EL (cell line): ENCODE measurements at places on chromosomes 12 and 14.

DNA sequence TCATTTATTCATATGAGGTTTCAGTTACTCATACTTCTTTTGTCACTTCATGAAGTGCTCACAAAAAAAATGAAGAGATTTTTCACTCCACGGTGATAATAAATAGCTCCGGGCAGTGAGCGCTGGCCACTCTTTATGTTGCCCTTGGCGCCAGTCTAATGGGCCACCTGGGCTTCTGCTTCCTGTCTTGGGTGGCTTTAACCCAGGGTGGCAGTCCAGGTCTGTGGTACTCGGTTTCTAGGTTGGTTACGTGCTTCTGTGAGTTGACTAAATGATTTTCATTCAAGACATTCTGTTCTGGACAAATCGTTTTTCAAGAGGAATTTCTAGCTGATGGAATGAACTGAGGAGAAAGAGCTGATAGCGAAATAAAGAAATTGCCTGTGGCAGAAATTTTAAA lies 34.6 kb upstream of the NID2 start:
- no peak for DNase-seq

DNA sequence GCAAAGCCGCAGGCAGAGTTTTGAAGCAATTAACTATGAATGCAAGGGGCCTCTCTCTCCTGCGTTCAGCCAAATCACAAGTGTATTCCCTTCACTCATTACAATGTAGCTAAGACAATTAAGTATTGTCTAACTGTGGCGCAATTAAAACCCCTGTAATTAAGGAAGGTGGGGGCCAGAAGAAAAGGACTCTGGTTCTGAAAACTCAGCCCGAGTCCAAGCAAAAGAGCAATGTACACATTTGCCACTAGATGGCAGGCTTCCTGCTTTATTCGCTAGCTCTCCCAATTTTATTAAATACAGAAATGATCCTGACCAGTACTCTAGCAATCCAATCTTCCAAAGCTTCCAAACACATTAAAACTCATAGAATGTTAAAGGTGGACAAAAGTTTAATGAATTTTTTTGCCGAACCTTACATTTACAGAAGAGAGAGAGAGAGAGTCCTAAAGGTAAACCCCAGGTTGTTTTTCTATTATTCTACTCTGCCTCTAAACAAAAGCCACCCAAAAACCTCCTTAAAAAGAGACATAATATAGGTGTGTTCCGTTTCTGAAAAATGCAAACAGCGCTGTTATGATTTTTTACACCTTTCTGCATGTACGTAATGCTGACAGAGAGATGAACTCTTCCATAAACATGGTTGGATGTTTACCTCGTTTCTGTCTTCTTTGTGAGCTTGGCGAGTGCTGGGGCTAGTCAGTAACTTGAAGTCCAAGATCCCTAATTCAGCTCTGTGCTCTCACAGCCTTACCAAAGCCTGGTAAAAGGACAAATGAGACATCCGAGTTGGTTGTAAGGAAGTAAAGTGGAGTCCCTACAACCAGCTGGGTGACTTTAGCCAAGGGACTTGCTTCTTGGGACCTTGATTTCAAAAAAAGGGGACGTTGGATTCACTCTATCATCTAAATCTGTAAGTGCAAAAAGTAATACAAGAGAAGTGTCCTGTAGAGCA lies 50.9 kb upstream of the VASH1 start:
- DNase-seq = peak; percentile 50

DNA sequence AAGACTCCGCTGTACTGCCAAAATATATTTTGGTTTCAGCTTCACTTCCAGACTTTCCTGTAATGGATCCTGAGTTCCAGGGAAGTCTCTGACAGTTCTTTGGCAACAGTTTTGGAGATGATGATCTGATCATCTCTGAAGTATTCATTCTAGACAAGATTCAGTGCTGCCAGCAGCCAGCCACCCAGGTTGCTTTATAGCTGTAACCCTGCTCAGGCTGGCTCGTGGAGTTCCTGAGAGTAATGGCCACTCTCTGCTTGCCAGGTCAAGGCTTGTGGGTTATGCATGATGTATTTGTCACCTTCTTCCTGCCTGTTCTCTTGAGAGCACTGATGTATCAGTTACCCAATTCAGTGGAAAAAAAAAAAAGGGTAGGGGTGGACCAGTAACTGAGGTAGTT lies 124.3 kb downstream of the PPHLN1 start:
- peak; percentile 18 for DNase-seq

DNA sequence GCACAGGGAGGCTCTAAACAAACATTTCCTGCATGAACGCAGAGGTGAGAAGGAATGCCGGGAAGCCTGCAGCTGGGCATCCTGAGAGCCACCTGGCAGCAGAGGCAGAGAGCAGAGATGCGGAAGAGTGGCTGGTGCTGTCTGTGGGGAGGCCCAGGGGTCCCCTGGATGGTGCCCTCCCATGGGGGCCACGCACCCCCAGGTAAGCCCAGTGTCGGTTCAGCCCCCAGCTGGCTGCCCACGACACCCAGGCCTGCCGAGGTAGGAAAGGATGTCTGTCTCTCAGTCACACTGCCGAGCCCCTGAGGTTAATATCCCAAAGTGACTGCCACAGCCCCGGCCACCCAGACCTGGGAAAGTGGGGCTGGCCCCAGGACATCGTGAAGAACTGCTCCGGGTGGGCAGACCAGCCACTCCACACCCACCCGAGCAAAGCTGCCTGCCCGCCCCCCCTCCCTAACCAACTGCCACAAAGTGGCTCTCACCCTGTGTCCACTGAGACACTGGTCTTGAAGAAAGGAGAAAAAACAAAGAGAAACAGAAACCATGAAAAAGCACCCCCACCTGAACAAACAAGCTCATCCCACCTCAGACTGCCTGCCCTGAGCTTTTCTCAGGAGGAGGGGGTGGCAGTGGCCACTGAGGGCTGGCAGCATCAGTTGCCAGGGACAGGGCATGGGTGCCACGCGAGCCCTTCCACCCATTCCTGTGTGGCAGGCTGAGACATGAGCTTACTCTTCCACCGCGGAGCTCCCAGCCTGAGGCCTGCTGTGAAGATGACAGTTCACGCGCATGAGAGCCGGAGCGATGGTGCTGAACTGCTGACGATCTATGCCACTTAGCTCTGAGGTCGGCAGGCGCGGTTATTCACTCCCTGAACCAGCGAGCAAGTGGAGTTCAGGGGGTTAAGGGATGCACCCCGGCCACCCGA lies 40.8 kb downstream of the CCDC88C start:
- no peak for DNase-seq

GRCh38 chr14:44756554-44756953 lies 205.2 kb downstream of the KLHL28 start:
- no peak for DNase-seq

DNA sequence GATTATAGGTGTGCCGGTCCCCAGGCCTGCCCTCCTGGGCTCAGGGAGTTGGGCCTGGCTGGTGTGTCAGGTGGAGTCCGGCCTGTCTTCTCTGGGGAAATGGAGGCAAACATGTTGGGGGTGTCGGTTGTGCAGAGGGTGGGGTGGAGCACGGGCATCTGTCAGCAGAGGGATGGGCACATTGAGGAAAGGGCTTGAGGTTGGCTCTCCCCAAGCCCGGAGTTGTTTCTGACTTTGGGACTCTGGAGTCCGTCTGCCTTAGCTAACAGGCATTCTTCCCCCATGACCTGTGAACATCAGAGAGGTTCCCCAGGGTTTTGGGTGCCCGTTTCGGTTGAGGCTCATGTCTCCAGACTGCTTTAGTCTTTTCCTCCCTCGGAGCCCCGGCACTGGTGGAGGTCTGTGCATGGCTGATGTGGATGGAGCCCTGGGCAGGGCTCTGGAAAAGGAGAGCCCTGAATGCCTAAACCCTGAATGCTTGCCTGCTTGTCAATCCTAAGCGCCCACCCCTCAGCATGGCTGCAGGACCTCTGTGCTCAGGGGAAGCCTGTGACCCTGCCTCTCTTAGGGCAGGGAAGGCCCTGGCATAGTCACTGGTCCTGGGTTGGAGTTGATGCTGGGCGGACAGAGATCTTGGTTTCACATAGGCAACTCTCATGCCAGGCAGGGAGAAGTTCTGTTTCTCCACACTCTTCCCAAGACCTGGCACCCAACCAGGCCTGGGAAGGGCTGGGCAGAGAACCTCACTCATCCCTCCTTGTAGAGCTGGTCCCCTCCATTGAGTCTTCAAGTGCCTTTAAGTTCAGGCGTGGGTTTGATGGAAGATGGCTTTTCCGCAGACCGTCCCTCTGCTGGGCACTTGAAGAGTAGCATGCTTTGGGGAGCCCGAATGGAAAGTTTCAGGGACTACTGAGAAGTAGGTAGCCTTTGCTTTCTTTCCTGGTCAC lies 12.9 kb downstream of the NYNRIN start:
- DNase-seq = peak; percentile 57

DNA sequence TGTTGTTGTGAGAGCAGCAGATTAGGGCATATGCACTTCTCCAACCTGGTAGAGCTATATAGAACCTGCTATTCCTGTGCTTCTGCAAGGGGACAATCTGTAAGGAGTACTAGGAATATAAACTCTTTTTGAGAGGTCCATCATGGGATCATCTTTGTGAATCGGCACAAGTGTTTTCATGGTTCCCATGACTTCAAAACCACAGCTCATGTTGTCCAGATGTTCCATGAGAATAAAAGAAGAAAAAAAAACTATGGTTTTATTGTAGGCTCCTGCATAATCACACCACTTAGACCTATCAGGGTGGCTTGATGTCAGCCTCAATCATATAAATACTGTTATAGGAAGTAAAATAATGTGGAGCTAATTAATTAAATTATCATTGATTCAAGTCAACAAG lies 311.4 kb upstream of the ATP2B1 start:
- DNase-seq = no peak

- no peak for DNase-seq
Measured at GRCh38 chr14:104307627-104308401, 169.4 kb downstream of the KIF26A start.
